Tibial nerve (tissue), 4 donors: ENCODE measurements at places on chromosomes 11 and 22. TPM values are rescaled to one million over a fixed set of nuclear protein-coding genes. Genes with fewer than 3 reads are reported as not detected.

The NXPE4 gene
- total RNA-seq, result not detected

DNA sequence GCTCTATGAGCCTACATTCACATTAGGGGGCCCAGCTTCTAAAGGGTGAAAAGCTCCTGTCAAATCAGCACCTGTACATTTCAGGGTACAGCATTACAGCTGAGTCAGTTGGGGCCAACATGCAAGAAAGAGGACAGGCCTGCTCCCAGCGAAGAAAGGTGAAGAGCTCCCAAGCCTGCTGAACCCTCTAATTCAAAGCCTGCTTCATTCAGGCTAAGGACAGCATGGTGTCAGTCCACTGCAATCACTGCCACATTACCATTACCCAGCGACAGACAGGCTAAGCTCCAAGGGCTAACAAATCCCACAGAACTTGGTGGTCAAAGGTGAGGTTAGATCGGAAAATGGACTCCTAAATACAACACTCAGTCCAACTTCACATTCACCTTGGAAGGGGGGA lies 65.4 kb upstream of the CHRM4 start:
- no peak overlapping the region for H3K4me3 ChIP-seq
- no peaks in the 10 kb centered on the region for H3K36me3 ChIP-seq
- no peaks in the 10 kb centered on the region for H3K27me3 ChIP-seq
- H3K4me1 ChIP-seq, result no peaks in the 10 kb centered on the region
- H3K27ac ChIP-seq, result no peak overlapping the region
- DNase-seq, result no peak

The MS4A4E gene
- 4.8 TPM for total RNA-seq

- H3K4me3 ChIP-seq, result no peak overlapping the region
- no peaks in the 10 kb centered on the region for H3K36me3 ChIP-seq
- no peak for DNase-seq
- H3K4me1 ChIP-seq, result peaks cover 9% of the 10 kb centered on the region
- H3K27ac ChIP-seq, result no peak overlapping the region
- H3K27me3 ChIP-seq, result no peaks in the 10 kb centered on the region
Measured at GRCh38 chr11:83687787-83688186, 401.6 kb upstream of the CCDC90B start.

DNA sequence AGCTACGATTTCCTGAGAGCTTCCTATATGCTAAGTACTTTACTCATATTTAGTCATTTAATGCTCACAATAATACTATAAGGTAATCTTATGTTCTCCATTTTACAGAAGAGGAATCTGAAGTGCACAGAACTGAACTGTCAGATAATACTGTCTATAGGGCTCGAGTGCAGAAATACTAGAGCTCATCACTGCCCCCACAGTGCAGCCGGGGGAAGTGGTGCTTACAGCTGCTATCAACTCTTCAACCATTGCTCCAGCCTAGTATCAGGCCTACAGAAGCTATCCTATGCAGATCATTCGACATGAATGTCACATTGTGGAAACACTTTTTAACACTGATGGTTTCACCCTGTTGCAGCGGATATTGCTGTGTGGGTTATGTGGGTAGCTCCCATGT lies 929.9 kb downstream of the NTM start:
- H3K27me3 ChIP-seq, result no peaks in the 10 kb centered on the region
- H3K36me3 ChIP-seq, result no peaks in the 10 kb centered on the region
- no peak overlapping the region for H3K27ac ChIP-seq
- no peaks in the 10 kb centered on the region for H3K4me1 ChIP-seq
- no peak overlapping the region for H3K4me3 ChIP-seq

The TRIM6 gene
- 1.2 TPM for total RNA-seq

DNA sequence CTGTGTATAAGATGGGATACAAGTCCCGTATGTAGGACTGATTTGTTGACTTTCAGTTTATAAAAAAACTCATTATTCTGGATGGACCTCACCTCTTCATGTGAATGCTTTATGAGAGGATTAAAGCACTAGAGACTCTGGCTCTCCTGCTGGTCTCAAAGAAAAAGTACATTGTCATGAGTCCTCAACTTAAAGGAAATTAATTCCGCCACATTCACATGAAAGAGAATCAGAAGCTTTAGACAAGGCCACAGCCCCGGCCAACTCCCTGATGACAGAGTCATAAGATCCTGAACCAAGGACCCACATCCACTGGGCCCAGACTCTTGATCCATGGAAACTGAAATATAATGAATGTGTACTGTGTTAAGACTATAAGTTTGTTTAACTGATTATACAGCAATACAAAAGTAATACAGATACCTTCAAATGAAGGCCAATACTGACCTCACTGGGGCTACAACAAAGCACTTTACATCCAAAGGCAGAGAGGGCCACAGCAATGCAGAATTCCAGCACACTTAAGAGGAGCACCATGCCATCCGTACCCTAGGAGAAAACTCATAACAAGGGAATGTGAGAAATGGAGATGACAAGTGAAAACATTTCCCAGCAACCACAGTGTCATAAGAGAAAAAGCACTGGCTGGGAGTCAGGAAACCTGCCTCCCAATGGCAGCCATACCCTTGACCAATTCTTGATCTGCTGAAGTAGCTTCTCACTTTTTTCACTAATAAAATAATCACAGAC lies 25.4 kb upstream of the MS4A6A start:
- no peak overlapping the region for H3K4me3 ChIP-seq
- H3K27ac ChIP-seq, result no peak overlapping the region
- no peaks in the 10 kb centered on the region for H3K36me3 ChIP-seq

DNA sequence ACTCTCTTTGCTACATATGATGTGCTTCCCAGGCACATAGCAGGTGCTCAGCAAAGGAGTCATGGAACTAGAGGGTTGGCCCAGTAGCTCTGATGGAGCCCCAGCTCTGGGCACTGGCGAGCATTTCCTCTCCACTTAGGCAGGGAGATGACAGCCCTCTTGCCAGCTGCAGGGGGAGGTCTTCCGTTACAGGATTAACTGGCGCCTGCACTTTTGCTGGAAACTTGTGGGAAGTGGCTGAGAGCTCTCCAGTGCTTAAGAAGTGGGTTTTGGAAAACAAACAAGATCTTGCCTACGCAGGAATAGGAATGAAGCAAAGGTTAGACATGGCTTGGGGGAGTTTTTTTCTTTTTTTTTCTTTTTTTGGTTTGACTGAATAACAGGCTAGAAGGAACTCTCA lies 75.5 kb downstream of the MICAL2 start:
- H3K4me1 ChIP-seq, result peaks cover 7% of the 10 kb centered on the region
- H3K27ac ChIP-seq, result no peak overlapping the region
- H3K36me3 ChIP-seq, result no peaks in the 10 kb centered on the region
- H3K4me3 ChIP-seq, result no peak overlapping the region
- no peak for DNase-seq
- H3K27me3 ChIP-seq, result no peaks in the 10 kb centered on the region

DNA sequence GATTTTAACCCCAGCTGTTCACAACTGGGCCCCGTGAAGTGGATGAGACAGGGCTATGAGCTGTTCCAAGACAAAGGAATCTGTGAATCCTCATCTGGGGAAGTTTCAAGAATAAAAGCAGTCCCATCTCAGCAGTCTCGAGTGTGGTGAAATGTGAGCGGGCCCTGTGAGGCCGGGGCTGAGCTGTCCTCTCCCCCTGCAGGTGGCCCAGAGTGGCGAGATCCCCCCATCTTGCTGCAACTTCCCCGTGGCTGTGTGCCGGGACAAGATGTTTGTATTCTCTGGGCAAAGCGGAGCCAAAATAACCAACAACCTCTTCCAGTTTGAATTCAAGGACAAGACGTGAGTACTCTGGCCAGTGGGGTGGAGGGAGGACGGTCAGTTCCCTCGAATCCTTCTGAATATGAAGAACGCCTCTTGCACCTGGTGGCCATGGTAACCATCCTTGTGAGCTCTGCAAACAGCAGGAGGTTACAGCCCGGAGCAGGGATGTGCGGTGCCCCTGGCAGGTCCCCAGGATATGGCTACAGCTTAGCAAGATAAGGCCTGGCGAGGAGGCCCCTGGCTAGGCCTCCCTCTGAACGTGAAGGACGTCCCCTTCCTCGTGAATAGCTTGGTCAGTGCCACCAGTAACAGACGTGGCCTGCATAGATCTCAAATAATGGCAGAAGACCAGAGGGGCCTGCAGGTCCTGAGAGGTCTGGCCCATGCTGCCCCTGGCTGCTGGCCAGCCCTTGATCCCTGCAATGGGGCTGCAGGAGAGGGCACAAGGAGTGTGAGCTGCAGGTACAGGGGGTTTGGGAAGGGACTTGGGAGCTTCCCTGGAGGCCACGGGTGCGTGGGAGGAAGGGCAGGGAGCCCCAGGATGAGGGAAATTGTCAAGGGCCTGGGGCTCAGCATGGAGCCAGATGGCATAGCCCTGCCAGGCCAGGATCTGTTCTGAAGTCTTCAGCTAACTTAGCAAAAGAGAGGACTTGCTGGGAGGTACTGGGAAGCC lies 8.4 kb downstream of the LZTR1 start:
- no peaks in the 10 kb centered on the region for H3K4me1 ChIP-seq
- DNase-seq, result no peak
- H3K4me3 ChIP-seq, result no peak overlapping the region
- no peaks in the 10 kb centered on the region for H3K27me3 ChIP-seq
- H3K27ac ChIP-seq, result no peak overlapping the region
- H3K36me3 ChIP-seq, result peaks cover 4% of the 10 kb centered on the region

The APOC3 gene
- total RNA-seq, result not detected

The ADM2 gene
- total RNA-seq, result not detected

DNA sequence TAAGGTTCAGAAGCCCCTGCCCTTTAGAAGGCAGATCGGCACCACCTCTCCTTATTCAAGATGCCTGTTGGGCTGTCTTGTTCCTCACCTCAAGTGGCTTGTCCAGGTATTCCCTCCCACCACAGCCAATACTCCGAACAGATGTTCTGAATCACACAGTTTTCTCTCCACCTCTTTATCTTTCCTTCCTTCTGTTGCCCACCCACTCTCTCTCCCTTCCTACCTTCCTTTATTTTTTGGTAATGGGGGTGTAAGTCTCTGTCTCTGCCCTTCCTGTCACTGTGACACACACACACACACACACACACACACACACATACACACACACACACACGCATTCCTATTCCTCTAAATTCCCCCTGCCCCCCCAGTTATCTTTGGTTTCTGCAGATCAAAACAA lies 8.4 kb downstream of the BEST1 start:
- peaks cover 72% of the 10 kb centered on the region for H3K4me1 ChIP-seq
- DNase-seq, result no peak
- H3K27ac ChIP-seq, result no peak overlapping the region
- no peaks in the 10 kb centered on the region for H3K27me3 ChIP-seq
- H3K36me3 ChIP-seq, result peaks cover 52% of the 10 kb centered on the region

GRCh38 chr11:132858223-132858622 lies 674.1 kb downstream of the OPCML start:
- no peaks in the 10 kb centered on the region for H3K4me1 ChIP-seq
- DNase-seq, result no peak
- no peaks in the 10 kb centered on the region for H3K36me3 ChIP-seq
- H3K4me3 ChIP-seq, result no peak overlapping the region

GRCh38 chr11:59413646-59414045 lies 12.6 kb downstream of the OR5A2 start:
- no peaks in the 10 kb centered on the region for H3K36me3 ChIP-seq
- no peak overlapping the region for H3K4me3 ChIP-seq
- no peaks in the 10 kb centered on the region for H3K4me1 ChIP-seq
- no peak for DNase-seq
- no peak overlapping the region for H3K27ac ChIP-seq
- H3K27me3 ChIP-seq, result no peaks in the 10 kb centered on the region

- DNase-seq, result no peak
- H3K4me3 ChIP-seq, result no peak overlapping the region
Measured at GRCh38 chr11:75784085-75784478, 15.5 kb downstream of the DGAT2 start.
